ENCODE measurements at places on chromosomes 3 and 15. TPM values are rescaled to one million over a fixed set of nuclear protein-coding genes. Genes with fewer than 3 reads are reported as not detected.

DNA sequence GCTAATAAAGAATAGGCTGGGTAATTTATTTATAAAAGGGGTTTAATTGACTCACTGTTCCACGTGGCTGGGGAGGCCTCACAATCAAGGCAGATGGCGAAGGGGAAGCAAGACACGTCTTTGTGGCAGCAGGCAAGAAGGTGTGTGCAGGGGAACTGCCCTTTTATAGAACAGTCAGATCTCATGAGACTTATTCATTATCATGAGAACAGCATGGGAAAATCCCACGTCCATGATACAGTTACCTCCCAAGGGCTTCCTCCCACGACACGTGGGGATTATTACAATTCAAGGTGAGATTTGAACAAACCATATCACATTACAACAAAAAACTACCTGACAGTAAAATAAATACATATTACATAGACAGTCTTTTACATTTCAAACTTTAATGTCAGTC lies 414.9 kb downstream of the NAALADL2 start:
- no peak for DNase-seq

- no peak for DNase-seq
Observed at GRCh38 chr3:185732782-185733181, 92.1 kb downstream of the IGF2BP2 start.

The LRRC31 gene
- not detected for total RNA-seq

The LRRC2 gene
- 160 TPM for total RNA-seq

- DNase-seq: no peak
Observed at GRCh38 chr3:80297720-80298119, 529.9 kb upstream of the ROBO1 start.

GRCh38 chr15:99863550-99864198 lies 130.4 kb upstream of the LYSMD4 start:
- DNase-seq: no peak

Measured in psoas muscle (tissue), 8 donors.